ENCODE measurements at places on chromosomes 3 and 15.
A peak's percentile ranks its signal among the peaks of the same experiment; 100 is the strongest.

GRCh38 chr3:135792174-135792573 is 173.4 kb upstream of the PPP2R3A start:
- no peak for DNase-seq

GRCh38 chr3:38836561-38836960 is 20.5 kb upstream of the SCN10A start:
- DNase-seq: no peak

DNA sequence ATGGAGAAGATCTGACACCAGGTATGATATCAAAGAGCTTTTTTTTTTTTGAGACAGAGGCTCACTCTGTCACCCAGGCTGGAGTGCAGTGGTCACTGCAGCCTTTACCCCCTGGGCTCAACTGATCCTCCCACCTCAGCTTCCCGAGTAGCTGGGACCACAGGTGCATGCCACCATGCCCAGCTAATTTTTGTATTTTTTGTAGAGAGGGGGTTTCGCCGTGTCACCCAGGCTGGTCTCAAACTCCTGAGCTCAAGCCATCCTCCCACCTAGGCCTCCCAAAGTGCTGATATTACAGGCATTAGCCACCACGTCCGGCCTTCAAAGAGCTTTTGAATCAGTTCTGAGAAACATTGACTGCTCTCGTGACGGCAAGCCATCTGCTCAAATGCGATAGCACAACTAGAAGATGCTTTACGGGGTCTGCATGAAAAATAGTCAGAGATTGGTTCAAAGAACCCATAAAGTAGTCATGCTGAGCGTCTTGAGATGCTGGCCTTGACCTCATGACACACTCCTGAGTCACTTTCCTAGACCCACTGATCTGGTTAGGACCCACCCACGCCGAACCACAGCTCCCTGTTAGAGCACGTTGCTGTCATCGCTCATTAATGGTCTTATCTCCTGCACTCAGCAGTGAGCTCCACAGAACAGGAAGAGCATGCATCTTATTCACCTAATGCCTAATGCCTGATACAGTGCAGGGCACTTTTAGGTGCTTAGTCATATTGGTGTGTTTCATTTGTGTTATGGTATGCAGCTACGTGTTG is 57.0 kb upstream of the NR2F2 start:
- no peak for DNase-seq

DNA sequence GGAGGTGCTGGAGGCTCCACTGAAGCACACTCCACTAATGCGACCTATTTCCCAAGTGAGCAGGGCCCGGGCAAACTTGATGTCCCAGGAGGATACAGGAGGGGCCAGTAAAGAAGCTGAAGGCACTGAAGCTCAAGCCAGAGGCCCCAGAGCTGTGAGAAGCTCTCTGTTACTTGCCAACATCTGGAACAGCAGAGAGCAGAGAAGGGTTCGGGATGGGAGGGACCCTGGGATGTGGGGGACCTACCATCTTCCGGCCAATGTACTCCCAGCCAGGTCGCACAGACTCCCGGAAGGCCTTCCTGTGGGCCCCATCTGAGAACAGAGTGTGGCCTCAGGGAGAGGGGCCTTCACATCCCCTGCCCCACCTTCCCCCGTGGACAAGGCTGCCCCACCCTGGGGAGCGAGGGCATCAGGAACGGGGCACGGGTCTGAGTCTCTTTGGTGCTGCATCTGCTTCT is 3.1 kb downstream of the HHATL start:
- DNase-seq: peak; percentile 53

DNA sequence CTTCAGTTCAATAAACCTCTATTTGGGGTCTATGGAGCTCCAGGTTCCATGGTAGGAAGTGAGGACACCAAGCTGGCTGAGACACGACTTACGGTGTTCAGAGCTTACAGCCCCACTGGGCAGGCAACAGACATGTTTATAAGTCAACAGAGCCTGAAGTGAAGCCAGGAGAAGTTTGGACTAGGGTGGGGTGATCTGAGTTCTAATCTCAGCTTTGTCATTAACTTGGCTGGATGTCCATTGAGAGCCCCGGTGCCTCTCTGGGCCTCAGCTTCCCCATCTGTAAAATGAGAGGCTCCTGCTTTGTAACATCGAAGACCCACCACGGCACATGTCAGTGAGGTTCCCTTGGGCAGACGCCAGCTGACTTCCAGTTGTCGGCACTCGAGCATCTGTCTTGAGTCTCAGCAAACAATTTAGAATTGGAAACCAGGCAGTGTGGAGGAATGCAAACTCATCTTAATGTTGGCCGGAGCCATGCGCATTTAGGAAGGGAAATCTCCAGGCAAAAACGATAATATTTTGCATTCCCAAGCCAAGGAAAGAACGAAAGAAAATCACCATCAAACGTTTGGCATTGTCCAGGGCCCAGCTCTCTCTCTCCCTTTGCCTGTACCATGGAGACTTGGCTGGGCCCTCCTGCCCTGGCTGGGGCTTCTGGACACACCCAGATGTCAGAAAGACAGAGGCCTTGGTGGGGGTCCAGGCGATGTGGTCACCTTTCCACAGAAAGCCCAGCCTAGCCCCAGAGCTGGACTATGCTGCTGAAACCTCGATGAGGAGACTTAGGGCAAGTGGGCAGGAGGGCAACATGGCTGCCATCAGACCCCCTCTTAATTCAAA is 18.4 kb downstream of the ITGA11 start:
- peak; percentile 7 for DNase-seq

DNA sequence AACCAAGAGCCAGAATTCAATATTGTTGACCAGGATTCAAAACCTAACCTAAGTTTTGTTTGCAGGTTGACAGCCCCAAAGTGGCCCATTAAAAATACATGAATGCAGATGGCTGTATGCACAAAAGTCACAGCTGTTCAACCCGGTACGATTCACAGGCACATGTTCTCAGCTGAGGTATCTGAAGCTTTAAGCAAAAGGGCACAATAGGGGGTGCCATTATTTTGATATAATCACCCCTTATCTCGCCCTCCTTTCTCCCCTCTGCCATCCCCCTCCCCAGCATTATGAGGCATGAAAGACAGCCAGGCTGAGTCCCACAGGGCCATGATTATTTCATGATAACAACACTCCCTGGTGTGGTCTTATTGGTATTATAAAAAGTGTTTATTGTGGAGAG is 264.9 kb downstream of the EBLN2 start:
- no peak for DNase-seq

DNA sequence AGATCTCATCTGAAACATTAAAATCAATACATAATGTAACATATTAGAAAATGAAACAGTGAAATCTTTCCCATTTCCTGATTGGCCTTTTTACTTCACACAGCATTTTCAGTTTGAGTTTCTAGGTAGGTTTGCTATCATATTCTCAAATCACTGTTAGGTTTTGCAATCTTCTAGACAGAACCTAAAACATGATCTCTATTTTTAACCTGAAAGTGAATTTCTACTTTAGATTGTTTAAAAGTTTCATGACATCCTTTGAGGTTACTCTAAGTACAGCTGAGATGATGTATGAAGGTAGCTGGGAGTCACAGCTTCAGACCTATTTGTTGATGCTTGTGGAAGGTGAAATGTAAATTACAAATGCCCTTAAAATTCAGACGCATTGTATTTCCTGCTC is 118.4 kb upstream of the GPR149 start:
- DNase-seq: no peak

DNA sequence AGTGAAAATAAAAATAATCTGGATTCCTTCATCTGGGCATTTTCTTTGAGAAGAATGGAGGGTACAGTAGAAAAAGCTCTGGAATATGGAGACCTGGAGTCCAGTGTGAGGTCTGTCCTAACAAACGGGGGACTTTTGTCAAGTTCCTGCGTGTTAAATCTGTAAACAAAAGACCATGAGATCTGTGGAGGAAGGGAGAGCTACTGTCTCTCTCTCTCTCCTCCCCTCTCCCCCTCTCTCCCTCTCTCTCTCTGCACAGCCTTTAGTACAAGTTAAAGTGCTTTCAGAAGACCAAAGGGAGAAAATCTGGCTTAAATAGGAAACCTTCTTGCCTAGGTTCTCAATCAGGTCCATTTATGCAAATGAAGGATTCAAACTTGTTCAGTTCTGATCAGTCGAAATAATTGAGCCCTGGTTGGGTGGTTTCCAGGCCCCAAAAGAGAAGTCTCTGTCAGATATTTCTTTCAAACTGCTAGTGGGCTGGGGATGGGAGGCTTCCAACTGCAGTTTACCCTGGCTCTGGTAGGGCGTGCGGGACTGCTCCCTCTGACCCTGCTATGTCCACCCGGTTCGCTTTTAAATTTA is 103.7 kb downstream of the SV2B start:
- DNase-seq: no peak

- DNase-seq: no peak
Observed at GRCh38 chr15:35691891-35692867, 146.2 kb upstream of the DPH6 start.

- no peak for DNase-seq
Observed at GRCh38 chr15:91151781-91152563, 51.9 kb downstream of the SV2B start.

- DNase-seq: no peak
Observed at GRCh38 chr3:13370609-13371008, 49.5 kb downstream of the NUP210 start.

DNA sequence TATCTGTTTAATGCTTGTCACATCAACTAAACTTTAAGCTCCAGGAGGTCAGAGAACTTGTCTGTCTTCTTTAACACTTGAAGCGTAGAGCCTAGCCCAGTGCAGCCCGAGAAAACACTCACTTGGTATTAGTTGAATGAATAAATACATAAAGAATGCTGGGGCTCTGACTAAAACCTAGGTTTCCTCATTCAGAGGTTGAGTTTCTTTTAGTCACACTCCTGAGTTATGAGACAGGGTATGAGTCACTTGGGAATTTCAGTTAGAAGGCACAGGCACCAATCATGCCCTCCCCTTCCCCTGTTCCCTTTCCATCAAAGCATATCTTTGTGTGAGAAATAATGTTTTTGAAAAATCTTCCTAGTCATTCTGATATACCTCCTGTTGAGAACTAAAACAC is 589.8 kb upstream of the DPPA4 start:
- DNase-seq: no peak

GRCh38 chr3:196357905-196358304 is 19.7 kb upstream of the TM4SF19 start:
- no peak for DNase-seq

- peak; percentile 69 for DNase-seq
Observed at GRCh38 chr3:138938056-138938876, 8.7 kb downstream of the FOXL2 start.

- DNase-seq: no peak
Observed at GRCh38 chr3:23547905-23548650, 257.7 kb upstream of the UBE2E1 start.

- DNase-seq: no peak
Observed at GRCh38 chr15:96171853-96172296, 158.6 kb upstream of the NR2F2 start.

- DNase-seq: no peak
Observed at GRCh38 chr3:40581166-40581565, 56.4 kb downstream of the ZNF621 start.

DNA sequence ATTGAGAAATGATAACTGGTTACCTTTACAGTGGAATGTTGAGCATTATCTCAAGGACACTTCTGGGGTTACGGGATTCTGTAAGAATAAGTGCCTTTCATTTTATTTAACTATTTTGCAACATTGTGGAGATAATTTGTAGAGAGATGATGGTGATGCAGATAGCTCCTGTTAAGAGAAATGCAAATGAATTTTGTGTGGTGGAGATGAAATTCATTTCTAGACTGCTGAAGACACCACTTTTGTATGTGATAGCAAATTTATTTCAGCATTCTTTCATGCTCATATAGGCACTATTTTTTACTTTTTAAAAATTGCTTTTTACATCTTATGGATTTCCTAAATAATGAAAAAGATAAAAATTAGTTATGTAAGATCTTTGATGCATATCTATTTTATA is 463.3 kb upstream of the CBLB start:
- no peak for DNase-seq

DNA sequence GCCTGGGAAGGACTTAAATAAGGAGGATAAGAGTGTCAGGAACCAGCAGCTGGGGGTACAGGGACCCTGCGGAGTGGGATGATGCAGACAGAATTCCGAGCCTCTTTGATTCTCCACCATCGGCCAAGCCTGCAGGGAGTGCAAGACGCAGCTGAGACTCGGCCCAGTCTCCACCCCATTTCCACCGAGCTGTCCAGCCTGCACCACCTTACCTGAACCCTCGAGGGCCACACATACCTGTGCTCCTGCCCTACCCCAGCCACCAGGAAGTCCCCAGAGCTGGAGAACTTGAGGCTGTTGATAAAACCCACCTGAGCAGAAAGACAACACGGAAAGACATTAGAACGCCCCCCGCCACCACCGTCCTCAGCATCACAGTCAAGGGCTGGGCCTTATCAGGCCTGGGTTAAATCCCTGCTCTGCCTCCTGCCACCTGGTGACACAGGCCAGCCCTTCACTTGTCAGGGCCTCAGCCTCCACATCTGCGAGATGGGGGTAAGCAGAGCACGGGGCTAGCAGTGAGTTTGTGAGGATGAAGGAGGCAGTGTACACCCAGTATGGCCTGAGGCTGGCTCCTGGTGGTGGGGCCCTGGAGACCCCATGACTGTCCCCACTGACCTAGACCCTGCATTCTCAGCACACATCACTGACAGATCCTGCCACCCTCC is 8.1 kb downstream of the RRP9 start:
- DNase-seq: peak; percentile 51

- peak; percentile 52 for DNase-seq
Observed at GRCh38 chr3:134650431-134651346, at the start of gene KY. Gene KY (minus strand): TSS chr3:134651022. CDS start chr3:134650960, 62 bp downstream.

DNA sequence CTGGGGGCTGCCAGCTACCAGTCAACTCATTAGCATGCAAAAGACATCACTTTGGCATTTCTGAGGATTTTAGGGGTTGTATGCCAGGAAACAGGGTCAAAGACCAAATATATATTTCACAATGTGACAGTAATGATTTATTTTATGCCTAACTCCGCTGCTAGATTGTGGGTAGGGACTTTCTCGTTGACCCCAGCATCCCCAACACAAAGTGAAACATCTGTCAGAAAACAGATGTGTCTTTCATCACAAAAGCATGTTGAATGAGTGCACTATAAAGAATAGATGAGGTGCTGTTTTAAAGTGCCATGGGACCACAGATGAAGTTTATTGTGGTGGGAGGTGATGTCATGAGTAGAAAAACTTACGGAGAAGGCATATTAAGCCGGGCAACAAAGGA is 59.7 kb downstream of the ITPR1 start:
- DNase-seq: no peak

- DNase-seq: peak; percentile 50
Observed at GRCh38 chr3:51381333-51381705, 3.8 kb upstream of the MANF start.

- no peak for DNase-seq
Observed at GRCh38 chr15:27210176-27210575, 239.2 kb downstream of the GABRG3 start.

- DNase-seq: no peak
Observed at GRCh38 chr3:127606981-127607595, 8.9 kb downstream of the MCM2 start.

- DNase-seq: peak; percentile 64
Observed at GRCh38 chr3:30319713-30320112, 286.7 kb upstream of the TGFBR2 start.

DNA sequence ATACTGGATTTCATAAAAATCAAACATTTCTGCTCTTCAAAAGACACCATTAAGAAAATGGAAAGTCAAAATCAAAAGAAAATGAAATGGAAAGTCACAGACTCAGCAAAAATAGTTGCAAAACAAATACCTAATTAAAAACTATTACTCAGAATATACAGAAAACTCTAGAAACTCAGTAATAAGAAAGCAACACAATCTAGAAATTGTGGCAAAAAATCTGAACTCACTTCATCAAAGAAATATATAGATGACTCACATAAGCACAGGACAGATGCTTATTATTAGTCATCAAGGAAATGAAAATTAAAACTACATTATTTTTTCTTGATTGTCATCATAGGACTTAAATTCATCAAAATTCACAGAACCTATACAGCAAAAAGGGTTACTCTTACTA is 430.0 kb downstream of the SHQ1 start:
- DNase-seq: no peak
